ENCODE measurements at places on chromosomes 4 and X. TPM values are rescaled to one million over a fixed set of nuclear protein-coding genes. Genes with fewer than 3 reads are reported as not detected.

Gene CLDN2
- total RNA-seq: not detected

Gene GC
- not detected for total RNA-seq

Gene BEND2
- not detected for total RNA-seq

Gene PNMA5
- not detected for total RNA-seq

Gene SLC4A4
- total RNA-seq: 11.7 TPM

Gene SHISA3
- 2.1 TPM for total RNA-seq

Gene CENPC
- total RNA-seq: 75.1 TPM

Gene RAI2
- 4.7 TPM for total RNA-seq

Gene HTN1
- not detected for total RNA-seq

Gene NHS
- total RNA-seq: 7.8 TPM

Gene PNMA6A
- total RNA-seq: 1.7 TPM

Gene FHIP1A
- total RNA-seq: 7.7 TPM

Gene AMELX
- not detected for total RNA-seq

Gene TXK
- total RNA-seq: 7.3 TPM

Gene AGTR2
- 34.6 TPM for total RNA-seq

Gene UGT2B17
- total RNA-seq: not detected

Gene FRMPD4
- total RNA-seq: 0.85 TPM

Gene YY2
- 4.2 TPM for total RNA-seq

Gene SYTL4
- total RNA-seq: 18.5 TPM

Gene PABPC1L2B
- total RNA-seq: not detected

Gene CENPVL1
- not detected for total RNA-seq

Gene RNF212
- total RNA-seq: 4.0 TPM

Gene FAM53A
- 0.63 TPM for total RNA-seq

Gene SLC9B1
- 5.2 TPM for total RNA-seq

Gene LPAR4
- 20.5 TPM for total RNA-seq

Gene QRFPR
- total RNA-seq: 0.42 TPM

Gene POU3F4
- not detected for total RNA-seq

Gene HMGN5
- total RNA-seq: 4.9 TPM

Gene MAGEB4
- total RNA-seq: not detected

Gene CCDC158
- total RNA-seq: 2.3 TPM

Gene PRDX4
- total RNA-seq: 206 TPM

Gene MAGEC2
- not detected for total RNA-seq

Gene DDX53
- total RNA-seq: not detected

Gene TECRL
- total RNA-seq: 4.5 TPM

Gene F8A3
- 1.6 TPM for total RNA-seq

Gene USP27X
- total RNA-seq: 5.4 TPM

Gene MAGEA8
- total RNA-seq: not detected

Gene TCEAL8
- total RNA-seq: 202 TPM

Gene HSFX4
- not detected for total RNA-seq

Gene LUZP4
- total RNA-seq: not detected

Gene ETFDH
- 41.2 TPM for total RNA-seq

Gene ZNF280C
- total RNA-seq: 13.0 TPM

Gene ADRA2C
- total RNA-seq: 1.1 TPM

Gene CXorf49
- not detected for total RNA-seq

Gene CHRNA9
- total RNA-seq: not detected

Gene MAGEA2B
- total RNA-seq: not detected

Gene DNASE1L1
- 11.9 TPM for total RNA-seq
